ENCODE measurements at places on chromosomes 6 and 20. TPM values are rescaled to one million over a fixed set of nuclear protein-coding genes. Genes with fewer than 3 reads are reported as not detected.

GRCh38 chr6:166861961-166862286, 94.4 kb downstream of the RNASET2 start:
- H3K36me3 ChIP-seq: no peaks in the 10 kb centered on the region
- DNase-seq: no peak
- no peak overlapping the region for H3K27ac ChIP-seq
- peak overlapping the region; percentile 58 for H3K4me3 ChIP-seq
- H3K4me1 ChIP-seq: peaks cover 14% of the 10 kb centered on the region

DNA sequence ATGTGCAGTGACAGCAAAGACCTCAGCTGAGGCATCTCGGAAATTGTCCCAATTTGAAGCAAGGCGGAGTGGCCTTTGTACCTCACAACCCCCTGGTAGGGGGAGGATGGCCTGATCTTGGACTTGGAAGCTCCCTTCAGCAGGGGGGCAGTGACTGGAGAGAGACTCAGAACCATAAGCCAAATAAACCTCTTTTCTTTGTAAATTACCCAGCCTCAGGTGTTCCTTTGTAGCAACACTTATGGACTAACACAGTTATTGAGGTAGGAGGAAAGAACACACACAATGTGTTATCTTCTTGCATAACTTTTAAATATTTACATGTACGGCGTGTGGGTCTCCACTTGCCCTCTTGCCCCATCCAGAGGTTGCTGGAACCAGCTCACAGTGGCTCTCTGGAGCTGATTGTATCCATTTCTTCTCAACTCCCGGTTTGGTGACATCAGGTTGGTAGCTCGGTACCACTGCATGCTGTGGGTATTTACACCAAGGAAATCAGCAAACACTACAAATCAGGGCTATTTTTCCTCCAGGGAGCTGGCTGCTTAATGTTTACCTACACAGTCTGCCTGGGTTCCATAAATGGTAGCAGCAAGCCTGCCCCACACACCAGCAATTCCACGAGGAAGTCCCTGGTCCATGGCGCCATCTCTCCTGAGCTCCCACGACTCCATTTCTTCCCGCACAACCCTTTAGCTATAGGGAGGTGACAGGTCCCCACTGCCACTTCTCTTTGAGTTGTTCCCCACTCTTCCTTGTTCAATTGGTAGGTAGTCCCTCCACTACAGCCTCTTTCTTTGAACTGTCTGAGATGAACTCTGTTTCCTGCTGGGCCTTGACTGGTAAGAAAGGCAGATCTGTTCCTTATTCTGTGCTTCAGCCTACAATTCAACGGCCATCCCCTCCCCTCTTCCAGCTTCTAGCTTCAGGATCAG, 54.3 kb upstream of the TASP1 start:
- no peak overlapping the region for H3K4me3 ChIP-seq
- DNase-seq: no peak
- H3K36me3 ChIP-seq: no peaks in the 10 kb centered on the region
- H3K4me1 ChIP-seq: no peaks in the 10 kb centered on the region

DNA sequence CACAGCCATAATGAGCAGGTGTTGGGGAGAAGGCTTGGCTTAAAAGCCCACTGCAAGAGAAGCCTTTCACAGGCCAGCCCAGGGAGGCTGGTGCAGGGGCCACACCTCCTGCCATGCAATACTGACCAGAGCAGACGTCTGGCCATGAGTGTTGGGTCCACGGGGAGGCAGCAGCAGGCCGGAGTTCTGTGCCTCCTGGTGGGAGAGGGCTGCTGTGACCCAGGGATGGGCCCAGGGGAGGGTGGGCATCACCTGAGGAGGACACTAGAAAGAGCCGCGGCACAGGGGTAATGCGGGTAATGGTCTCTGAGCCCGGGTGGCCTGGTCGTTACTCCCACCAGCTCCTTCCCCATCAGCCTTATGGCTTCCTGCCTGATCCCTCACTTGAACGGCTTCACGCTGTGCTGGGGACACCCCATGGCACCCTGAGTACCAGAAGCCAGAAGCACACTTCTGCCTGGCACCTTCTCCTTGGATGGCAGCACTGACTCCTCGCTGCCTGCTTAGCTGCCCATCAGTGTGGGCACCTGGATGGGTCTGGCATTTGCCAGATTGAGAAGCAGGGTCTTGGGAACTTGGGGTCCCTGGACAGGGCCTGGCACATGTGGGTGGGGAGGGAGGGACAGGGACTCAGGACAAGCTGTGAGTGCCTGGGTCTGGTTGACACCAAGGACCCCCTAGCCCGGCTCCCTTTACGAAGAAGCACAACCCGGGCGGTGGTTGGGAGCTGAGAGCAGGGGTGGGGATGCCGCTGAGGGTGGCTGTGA, 108.8 kb downstream of the ASXL1 start:
- no peaks in the 10 kb centered on the region for H3K27me3 ChIP-seq
- DNase-seq: no peak
- peaks cover 9% of the 10 kb centered on the region for H3K36me3 ChIP-seq
- H3K27ac ChIP-seq: no peak overlapping the region

- DNase-seq: no peak
- no peaks in the 10 kb centered on the region for H3K36me3 ChIP-seq
- no peak overlapping the region for H3K27ac ChIP-seq
- H3K4me1 ChIP-seq: peaks cover 53% of the 10 kb centered on the region
- no peak overlapping the region for H3K4me3 ChIP-seq
These were observed 25.1 kb downstream of the TOX2 start for GRCh38 chr20:43939762-43940121.

DNA sequence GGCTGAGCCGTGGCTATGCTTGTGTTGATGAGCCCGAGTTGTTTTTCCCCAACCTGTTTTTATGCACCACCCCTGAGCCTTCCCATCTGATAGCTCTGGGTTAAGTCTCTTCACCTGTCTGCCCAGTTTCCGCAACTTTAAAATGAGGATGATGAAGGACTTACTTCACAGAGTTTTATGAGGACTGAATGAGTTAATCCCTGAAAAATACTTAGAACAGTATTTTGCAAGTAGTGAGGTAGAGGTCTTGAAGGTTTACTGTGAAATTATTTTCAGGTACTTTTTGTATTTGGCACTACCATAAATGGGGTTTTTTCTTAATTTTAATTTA, 3.2 kb downstream of the MTG2 start:
- H3K4me1 ChIP-seq: peaks cover 19% of the 10 kb centered on the region
- no peak overlapping the region for H3K27ac ChIP-seq
- H3K36me3 ChIP-seq: peaks cover 15% of the 10 kb centered on the region
- no peak overlapping the region for H3K4me3 ChIP-seq
- H3K27me3 ChIP-seq: no peaks in the 10 kb centered on the region

GRCh38 chr6:10411131-10411970, 3.5 kb downstream of the TFAP2A start:
- H3K27me3 ChIP-seq: peaks cover 46% of the 10 kb centered on the region
- DNase-seq: no peak
- H3K4me1 ChIP-seq: peaks cover 37% of the 10 kb centered on the region
- H3K36me3 ChIP-seq: no peaks in the 10 kb centered on the region
- peak overlapping the region; percentile 69 for H3K4me3 ChIP-seq

DNA sequence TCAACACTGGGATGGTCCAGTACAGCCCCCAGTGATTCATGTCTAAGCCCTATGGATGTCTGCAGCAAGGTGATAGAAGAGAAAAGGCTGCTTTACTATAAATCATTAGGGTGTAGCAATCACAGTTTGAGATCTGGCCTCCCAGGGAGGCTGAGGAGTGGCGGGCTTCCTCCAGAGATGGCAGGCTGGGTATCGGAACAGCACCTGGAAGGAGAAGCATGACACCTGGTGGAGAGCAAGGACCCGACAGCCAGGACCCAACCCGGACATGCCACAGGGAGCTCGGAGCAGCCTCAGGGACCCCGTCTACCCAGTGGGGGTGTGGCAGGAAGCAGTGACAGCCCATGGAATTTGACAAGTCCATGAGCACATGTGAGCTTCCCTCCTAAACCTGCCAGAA, 114.8 kb upstream of the CD93 start:
- H3K4me3 ChIP-seq: no peak overlapping the region
- H3K27me3 ChIP-seq: no peaks in the 10 kb centered on the region
- H3K27ac ChIP-seq: no peak overlapping the region
- no peaks in the 10 kb centered on the region for H3K36me3 ChIP-seq

GRCh38 chr6:27066381-27066780, 181.1 kb upstream of the PRSS16 start:
- peaks cover 11% of the 10 kb centered on the region for H3K27me3 ChIP-seq
- H3K36me3 ChIP-seq: no peaks in the 10 kb centered on the region
- no peak overlapping the region for H3K27ac ChIP-seq
- no peak for DNase-seq

GRCh38 chr6:56292505-56293181, 45.3 kb upstream of the COL21A1 start:
- H3K4me3 ChIP-seq: no peak overlapping the region
- no peak overlapping the region for H3K27ac ChIP-seq
- DNase-seq: no peak

GRCh38 chr20:24962182-24962492, 13.1 kb downstream of the CST7 start:
- peaks cover 75% of the 10 kb centered on the region for H3K36me3 ChIP-seq
- H3K4me3 ChIP-seq: no peak overlapping the region

DNA sequence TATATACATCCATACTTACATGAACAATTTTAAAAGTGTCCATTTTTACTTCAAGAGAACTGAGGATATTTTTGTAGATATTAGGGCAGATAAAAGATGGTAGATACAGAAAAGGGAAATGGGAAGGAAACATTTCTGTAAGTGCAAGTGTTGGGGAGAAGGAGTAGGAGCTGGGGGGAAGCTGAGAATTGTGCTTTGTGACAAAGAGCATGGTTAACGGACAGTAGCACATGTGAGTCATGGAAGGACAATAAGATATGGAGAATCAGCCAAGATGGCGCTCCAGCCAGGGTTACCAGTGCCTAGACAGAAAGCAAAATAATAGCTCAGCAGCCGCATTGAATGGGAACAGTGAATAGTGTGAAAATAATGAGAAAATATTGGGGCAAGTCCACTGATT, 12.7 kb upstream of the HLA-DRB1 start:
- peaks cover 4% of the 10 kb centered on the region for H3K4me1 ChIP-seq
- no peak overlapping the region for H3K27ac ChIP-seq
- no peak for DNase-seq
- H3K36me3 ChIP-seq: no peaks in the 10 kb centered on the region
- H3K4me3 ChIP-seq: no peak overlapping the region

DNA sequence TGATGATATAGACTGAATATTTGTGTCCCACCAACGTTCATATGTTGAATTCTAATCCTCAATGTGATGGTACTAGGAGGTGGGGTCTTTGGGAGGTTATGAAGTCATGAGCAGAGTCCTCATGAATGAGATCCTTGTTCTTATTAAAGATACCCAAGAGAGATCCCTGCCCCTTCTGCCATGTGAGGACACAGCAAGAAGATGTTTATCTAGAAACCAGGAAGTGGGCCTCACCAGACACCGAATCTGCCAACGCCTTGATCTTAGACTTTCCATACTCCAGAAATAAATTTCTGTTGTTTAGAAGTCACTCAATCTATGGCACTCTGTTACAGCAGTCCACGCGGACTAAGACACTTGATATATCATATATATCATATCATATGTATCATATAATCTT, 67.7 kb upstream of the GCM1 start:
- no peak overlapping the region for H3K27ac ChIP-seq
- no peak overlapping the region for H3K4me3 ChIP-seq
- H3K36me3 ChIP-seq: no peaks in the 10 kb centered on the region
- H3K4me1 ChIP-seq: peaks cover 8% of the 10 kb centered on the region

- H3K27me3 ChIP-seq: no peaks in the 10 kb centered on the region
- no peaks in the 10 kb centered on the region for H3K4me1 ChIP-seq
- no peaks in the 10 kb centered on the region for H3K36me3 ChIP-seq
- DNase-seq: no peak
- H3K4me3 ChIP-seq: no peak overlapping the region
These were observed 112.2 kb downstream of the SULF2 start for GRCh38 chr20:47672886-47673670.

DNA sequence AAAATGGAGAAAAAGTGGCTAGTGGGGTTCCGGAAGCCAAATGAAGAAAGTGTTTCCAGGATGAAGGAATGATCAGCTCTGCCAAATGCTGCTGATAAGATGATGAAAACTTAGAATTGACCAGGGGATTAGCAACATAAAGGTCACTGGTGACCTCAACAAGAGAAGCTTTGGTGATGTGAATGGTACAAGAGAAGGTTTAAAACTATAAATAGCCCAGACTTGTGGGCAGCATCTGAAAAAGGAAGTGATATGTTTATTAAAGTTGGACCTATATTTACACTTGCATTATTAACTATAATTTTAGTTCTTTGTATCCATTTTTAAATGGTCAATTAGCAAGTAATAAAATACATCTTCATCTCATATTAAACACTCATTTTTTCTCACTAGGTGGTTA, 45.1 kb downstream of the CGA start:
- H3K36me3 ChIP-seq: no peaks in the 10 kb centered on the region
- no peak overlapping the region for H3K4me3 ChIP-seq

GRCh38 chr6:146154197-146154596, 125.3 kb downstream of the GRM1 start:
- peak overlapping the region; percentile 2 for H3K4me3 ChIP-seq

DNA sequence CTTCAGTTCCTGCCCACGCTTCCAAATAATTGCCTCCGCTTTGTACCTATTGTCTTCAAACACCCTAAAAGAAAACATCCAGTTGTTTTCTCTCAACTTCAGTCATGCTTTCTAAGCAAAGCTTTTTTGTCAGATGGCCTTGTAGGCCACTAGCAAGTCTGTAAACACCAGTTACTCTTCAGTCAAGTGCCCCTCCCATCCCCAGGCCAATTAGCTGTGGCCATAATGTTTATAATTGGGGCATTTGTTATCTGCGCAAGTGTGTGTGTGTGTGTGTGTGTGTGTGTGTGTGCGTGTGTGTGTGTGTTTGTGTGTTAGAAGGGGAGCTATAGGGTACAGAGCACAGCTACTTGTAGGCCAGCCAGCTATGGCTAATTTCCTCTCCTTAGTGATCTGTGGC, 272.4 kb upstream of the MARCKS start:
- no peak overlapping the region for H3K4me3 ChIP-seq
- H3K36me3 ChIP-seq: no peaks in the 10 kb centered on the region
- DNase-seq: no peak
- H3K27ac ChIP-seq: no peak overlapping the region

DNA sequence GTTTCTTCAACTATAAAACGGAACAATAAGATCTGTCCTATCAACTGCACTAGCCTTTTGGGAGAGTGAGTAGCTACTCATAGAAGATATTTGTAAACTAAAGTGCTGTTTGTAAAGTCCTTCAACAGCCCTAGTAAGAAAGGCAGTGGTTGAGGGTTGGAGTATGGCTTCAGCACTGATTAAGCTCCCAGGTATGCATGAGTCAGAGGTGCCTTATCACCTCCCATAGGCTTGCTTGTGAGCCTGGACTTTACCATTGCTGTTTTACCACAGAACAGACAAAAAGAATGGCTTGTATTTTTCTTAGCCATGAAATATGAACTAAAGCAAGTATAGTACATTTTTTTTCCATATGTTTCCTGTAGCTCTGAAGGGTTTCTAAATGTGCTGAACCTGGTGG, 44.1 kb downstream of the SAMD3 start:
- no peak for DNase-seq
- no peak overlapping the region for H3K27ac ChIP-seq
- no peak overlapping the region for H3K4me3 ChIP-seq
- peaks cover 5% of the 10 kb centered on the region for H3K4me1 ChIP-seq
- H3K27me3 ChIP-seq: no peaks in the 10 kb centered on the region

The ADGB gene
- total RNA-seq: not detected

The C20orf204 gene
- 6.0 TPM for total RNA-seq

The RTF2 gene
- total RNA-seq: 74.3 TPM

Data from CD4-positive, CD25-positive, alpha-beta regulatory T cell (primary cell).